ENCODE measurements at places on chromosomes 1 and 21.
A peak's percentile ranks its signal among the peaks of the same experiment; 100 is the strongest.

- DNase-seq: no peak
Observed at GRCh38 chr1:171742577-171742922, 685 bp upstream of the VAMP4 start.

DNA sequence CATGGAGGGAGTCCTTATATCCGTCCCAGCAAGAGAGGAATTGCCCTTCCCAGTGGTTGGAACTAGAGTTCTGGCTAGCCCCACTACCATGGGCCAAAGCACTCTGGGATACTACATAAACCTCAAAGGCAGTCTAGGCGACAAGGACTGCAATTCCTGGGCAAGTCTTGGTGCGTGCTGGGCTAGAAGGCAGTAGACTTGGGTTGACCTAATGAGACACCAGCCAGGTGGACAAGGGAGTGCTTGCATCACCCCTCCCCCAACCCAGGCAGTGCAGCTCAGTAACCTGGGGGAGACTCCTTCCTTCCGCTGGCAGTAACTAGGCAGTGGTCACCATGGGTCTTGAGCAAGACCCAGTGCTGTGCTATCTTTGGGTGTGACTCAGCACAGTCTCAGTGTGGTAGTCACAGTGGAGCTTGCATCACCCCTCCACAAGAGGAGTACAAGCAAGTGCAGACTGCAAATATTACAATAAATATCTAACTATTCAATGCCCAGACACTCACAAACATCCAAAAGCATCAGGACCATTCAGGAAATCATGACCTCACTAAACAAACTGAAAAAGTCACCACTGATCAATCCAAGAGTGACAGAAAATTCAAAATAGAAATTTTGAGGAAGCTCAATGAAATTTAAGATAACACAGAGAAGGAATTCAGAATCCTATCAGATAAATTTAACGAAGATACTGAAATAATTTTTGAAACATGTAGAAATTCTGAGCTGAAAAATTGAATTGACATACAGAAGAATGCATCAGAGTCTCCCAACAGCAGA lies 84.7 kb upstream of the LYPLAL1 start:
- peak; percentile 13 for DNase-seq

DNA sequence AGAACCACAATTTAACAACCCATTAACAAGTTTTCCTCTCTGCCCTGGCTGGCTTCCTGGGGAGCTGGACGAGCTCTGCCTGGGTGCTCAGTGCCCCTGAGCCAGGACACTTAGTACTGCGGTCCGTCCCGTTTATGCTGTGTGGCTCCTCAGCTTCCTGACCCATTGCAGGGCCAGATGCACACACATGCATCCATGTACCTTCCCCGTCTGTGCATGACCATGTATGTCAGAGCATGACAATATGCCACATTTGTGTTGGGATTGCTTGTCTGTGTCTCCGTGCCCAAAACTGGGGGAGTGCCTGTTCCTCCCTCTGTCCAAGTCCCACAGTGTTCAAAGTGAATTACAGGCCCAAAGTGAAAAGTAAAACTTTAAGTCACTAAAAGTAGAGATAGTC lies 9.7 kb upstream of the TFF3 start:
- no peak for DNase-seq

DNA sequence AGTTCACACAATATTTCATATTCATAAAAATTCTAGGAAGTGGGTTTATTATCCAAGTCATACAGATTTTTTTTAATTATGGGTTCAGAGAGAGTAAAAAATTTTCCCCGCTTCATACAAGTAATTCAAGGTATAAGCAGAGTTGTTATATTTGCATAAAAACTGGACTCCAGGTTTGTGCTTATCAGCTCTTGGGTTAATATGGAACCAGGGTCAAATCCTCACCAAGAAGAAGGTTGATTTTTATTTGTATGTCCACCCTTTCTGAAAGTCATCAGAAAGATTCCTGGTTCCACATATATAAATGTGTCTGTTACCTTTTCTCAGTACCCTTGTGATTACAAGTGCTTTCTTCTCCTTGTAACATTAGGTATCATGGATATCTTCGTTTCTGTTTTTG lies 143.8 kb upstream of the PKN2 start:
- DNase-seq: no peak

DNA sequence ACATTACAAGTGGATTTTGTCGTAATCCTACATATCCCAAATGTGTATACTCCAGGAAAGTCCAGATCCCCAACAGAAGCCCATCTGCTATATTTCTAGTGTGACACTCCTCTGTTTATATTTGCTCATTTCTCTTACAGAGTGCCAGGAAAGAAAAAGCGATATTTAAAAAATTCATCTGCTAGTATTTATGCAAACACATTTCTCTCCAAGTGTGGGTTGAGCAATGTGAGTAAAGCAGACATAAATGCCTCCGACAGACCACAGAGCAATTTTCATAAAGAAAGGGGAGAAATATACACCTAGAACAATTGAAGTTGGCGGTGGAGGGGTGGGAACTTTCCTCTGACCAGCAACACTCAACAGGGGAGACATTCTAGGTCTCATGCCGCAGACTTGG lies 22.2 kb upstream of the RAP1A start:
- no peak for DNase-seq

DNA sequence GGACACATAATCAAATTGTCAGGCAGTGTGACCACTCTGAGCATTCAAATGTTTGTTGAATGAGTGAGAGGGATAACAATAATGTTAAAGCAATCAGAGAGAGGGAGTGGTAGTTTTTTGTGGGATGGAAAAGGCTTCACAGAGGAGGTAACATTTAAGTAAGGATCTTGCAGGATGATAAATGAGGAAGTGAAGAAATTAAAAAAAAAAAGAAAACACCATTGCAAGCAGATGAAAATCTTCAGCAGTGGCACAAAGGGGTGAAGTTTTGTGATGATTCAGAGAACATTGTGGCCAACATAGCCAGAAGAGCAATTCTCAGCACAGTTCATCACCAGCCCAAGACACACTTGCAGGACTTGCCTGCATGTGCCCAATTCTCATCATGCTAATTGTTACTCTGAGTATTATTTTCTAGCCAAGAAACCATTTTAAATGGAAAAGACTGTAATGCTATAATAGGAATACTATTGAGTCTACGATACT lies 35.0 kb downstream of the OVGP1 start:
- no peak for DNase-seq

- DNase-seq: no peak
Observed at GRCh38 chr1:217244971-217245370, 385.9 kb downstream of the GPATCH2 start.

- DNase-seq: no peak
Observed at GRCh38 chr21:44838039-44838895, 20.4 kb upstream of the SUMO3 start.

GRCh38 chr1:153638261-153638660 lies 4.4 kb downstream of the CHTOP start:
- DNase-seq: no peak

- no peak for DNase-seq
Observed at GRCh38 chr21:44365967-44366585, 12.7 kb downstream of the TRPM2 start.

GRCh38 chr1:54249819-54250435 lies 50.0 kb downstream of the MRPL37 start:
- DNase-seq: no peak

DNA sequence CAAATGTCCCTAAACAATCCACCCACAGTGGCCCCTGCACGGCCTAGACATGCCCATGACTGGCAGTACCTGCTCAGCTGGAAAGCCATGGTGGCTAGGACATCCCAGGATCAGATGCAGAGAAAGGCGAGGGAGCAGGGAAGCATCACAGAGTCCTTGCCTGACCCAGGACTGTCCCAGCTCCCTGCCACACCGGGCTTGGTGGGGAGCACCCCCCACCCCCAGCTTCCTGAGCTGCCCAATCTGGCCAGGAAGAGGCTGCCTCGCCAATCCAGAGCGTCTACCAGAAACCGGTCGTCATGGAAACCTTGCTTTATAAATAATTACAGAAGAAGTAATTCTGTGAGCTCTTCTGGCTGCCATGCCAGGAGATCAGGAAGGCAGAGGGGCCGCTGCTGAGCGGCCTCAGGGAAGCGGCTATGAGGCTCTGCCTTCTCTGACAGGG lies 34.8 kb downstream of the ACOT7 start:
- peak; percentile 85 for DNase-seq

DNA sequence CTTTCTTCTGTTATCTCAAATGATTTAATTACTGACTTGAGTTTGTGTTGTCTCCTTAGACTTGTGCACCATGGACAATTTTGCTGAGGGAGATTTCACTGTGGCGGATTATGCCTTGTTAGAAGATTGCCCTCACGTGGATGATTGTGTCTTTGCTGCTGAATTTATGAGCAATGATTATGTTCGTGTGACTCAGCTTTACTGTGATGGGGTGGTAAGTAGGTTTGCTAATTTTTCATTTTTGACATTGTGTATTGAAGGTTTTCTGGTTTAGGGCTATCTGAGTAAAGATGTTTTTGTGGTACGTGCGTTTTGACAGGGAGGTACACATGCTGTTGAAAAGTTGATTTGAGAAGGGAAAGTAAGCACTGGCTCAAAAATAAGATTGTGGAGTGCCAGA lies 14.1 kb downstream of the TTC3 start:
- no peak for DNase-seq

DNA sequence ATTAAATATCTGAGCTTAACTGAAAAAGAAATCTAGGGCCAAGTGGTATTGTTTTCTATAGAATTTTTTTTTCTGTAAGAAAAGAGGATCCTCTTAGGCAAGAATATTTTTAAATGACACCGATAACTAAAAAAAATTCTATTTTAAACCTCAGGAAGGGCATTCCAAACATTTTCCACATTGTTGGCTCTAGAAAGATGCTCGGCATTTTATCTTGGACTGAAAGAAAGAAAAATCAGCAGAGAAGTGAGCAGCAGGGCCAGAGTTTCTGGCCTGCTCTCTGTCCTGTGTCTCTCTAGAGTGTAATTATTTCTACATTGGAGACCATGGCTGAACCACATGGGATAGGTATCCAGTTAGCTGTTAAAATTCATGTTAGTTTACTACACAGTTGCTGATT lies 192.5 kb upstream of the GREM2 start:
- DNase-seq: no peak

DNA sequence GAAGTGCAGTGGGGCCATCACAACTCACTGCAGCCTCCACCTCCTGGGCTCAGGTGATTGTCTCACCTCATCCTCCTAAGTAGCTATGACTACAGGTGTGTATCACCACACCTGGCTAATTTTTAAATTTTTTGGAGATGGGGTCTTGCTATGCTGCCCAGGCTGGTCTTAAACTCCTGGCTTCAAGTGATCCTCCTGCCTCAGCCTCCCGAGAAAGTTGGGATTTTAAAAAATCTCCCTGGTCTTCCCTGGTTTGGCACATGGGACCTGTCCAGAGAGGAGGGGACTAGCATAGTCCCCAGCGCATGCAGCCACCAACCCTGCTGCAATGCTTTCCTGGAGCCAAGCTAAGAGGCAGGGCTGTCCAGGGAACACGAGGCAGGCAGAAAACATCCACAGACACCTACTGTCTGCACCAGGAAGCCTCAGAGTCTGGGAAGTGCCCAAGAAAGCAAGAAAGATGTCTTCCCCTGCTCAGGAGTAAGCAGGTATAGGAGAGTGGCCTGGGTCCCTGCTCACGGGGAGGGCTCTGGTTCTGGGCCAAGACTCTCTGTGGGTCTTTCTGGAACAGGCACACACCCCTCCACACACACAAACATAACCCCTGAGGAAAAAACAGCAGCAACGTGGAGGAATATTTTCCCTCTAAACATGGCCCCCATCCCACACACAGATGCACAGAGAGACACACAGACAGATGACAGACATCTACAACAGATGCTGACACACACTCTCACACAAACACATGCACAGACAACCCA lies 30.8 kb downstream of the ECE1 start:
- no peak for DNase-seq

- peak; percentile 61 for DNase-seq
Observed at GRCh38 chr1:58815069-58815685, 31.3 kb upstream of the JUN start.

DNA sequence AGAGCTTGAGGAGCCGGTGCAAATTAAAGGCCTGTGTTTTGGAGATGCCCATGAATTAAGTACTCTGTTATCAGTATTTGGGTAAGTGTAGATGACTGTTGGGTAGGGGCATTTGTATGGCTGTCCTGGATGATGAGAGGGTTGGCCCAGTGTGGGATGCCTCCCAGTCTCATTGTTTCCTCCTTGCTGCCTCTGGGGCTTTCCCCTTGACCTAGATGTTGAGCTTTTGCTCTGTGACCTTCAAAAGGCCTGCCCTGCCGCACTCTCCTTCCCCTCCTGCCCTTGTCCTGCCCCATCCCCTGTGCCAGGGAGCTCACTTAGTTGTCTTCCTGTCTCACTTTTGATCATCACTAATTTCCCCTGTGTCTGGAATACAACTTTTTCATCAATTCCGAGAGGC lies 10.0 kb downstream of the GALNT2 start:
- no peak for DNase-seq

DNA sequence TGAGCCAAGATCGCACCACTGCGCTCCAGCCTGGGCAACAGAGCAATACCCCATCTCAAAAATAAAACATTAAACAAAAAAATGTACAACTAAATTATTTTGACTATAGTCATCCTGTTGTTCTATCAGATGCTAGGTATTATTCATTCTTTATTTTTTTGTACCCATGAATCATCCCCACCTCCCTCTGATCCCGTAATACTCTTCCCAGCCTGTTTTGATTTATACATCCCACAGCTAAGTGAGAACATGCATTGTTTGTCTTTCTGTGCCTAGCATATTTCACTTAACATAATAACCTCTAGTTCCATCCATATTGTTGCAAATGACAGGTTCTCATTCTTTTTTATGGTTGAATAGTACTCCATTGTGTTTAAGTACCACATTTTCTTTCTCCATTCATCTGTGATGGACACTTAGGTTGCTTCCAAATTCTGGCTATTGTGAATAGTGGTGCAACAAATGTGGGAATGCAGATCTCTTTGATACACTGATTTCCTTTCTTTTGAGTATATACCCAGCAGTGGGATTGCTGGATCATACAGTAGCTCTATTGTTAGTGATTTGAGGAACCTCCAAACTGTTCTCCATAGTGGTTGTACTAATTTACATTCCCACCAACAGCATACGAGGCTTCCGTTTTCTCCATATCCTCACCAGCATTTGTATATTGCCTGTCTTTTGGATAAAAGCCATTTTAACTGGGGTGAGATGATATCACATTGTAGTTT lies 84.4 kb downstream of the MACF1 start:
- DNase-seq: no peak

- DNase-seq: no peak
Observed at GRCh38 chr1:21685946-21686678, 17.0 kb upstream of the RAP1GAP start.

DNA sequence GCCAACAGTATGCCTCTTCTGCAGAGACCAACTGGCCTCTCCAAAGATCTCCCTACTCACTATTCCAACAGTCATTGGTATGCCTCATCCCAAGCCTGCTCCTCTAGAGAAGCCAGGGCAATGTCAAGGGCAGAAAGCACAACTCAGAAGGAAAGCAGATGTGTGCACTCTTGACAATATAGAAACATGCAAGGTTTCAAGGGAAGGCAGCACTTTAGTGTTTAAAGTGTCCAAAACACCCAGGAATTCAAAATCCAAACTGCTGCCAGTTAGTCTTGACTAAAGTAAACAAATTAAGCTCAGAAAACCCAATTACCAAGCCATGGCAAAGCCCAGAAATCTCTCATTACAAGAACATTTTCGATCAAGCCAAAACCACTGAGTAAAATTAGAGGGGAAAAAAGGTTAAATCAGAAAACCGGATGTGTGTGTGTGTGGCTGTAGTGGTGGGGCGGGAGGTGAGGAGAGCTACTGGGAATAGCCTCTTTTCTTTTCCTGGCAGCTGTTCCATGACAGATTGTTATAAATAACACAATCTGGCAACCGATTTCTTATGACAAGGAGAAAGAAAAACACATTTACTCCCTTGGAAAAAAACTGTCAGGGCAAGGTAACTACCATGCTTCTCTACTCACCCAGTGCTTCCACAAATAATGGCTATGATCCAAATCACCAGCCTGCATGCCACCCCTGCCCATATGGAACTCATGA lies 39.2 kb downstream of the EIF2B3 start:
- no peak for DNase-seq

Measured in CD4-positive, alpha-beta T cell treated with Interleukin-4 for 4 hours (primary cell).